ENCODE measurements at places on chromosomes 13 and 19. TPM values are rescaled to one million over a fixed set of nuclear protein-coding genes. Genes with fewer than 3 reads are reported as not detected.

SHD gene
- not detected for total RNA-seq

DOCK9 gene
- total RNA-seq, result 203 TPM

PLK5 gene
- total RNA-seq, result 0.15 TPM

SLC15A1 gene
- total RNA-seq, result not detected

CGB3 gene
- not detected for total RNA-seq

PSG3 gene
- total RNA-seq, result not detected

GGN gene
- not detected for total RNA-seq

GJA3 gene
- 0.04 TPM for total RNA-seq

METTL21C gene
- 0.62 TPM for total RNA-seq

APOC4 gene
- not detected for total RNA-seq

DAND5 gene
- not detected for total RNA-seq

SACS gene
- total RNA-seq, result 77.5 TPM

CYP2A7 gene
- total RNA-seq, result not detected

TEKTIP1 gene
- total RNA-seq, result not detected

PCDH20 gene
- 26.9 TPM for total RNA-seq

LRRC8E gene
- total RNA-seq, result 0.31 TPM

SLC6A16 gene
- total RNA-seq, result 1.9 TPM

KLF12 gene
- total RNA-seq, result 21.9 TPM

HCN2 gene
- 0.27 TPM for total RNA-seq
